ENCODE measurements at places on chromosomes 2 and 18. TPM values are rescaled to one million over a fixed set of nuclear protein-coding genes. Genes with fewer than 3 reads are reported as not detected.

The IKZF2 gene
- 4.2 TPM for polyA plus RNA-seq

The CACNB4 gene
- 6.4 TPM for polyA plus RNA-seq

The ANTXR1 gene
- polyA plus RNA-seq: 108 TPM

The ARHGAP28 gene
- polyA plus RNA-seq: 23.7 TPM

The TUBB8B gene
- polyA plus RNA-seq: not detected

The GRB14 gene
- 2.4 TPM for polyA plus RNA-seq

DNA sequence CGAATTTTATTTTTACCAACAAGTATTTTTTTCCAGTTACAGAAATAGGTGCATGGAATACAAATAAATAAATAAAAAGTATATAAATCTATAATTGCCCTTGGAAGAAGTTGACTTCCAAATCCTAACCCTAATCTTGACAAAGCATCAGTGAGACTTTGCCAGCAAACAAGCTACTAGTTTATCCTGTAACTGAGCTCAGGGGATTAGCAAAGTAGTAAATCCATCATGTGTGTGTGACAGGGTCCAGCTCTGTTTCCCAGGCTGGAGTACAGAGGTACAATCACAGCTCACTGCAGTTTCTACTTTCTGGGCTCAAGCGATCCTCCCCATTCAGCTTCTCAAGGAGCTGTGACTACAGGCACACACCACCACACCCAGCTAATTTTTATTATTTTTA is 948.0 kb upstream of the CNTNAP5 start:
- DNase-seq: no peak

GRCh38 chr2:221397187-221397586 is 174.9 kb downstream of the EPHA4 start:
- DNase-seq: no peak

- DNase-seq: no peak
Observed at GRCh38 chr2:53174539-53174938, 593.1 kb upstream of the CHAC2 start.

GRCh38 chr2:233993461-233993860 is 57.0 kb upstream of the SPP2 start:
- DNase-seq: no peak

- no peak for DNase-seq
Observed at GRCh38 chr2:99980176-99980575, 162.2 kb downstream of the AFF3 start.

DNA sequence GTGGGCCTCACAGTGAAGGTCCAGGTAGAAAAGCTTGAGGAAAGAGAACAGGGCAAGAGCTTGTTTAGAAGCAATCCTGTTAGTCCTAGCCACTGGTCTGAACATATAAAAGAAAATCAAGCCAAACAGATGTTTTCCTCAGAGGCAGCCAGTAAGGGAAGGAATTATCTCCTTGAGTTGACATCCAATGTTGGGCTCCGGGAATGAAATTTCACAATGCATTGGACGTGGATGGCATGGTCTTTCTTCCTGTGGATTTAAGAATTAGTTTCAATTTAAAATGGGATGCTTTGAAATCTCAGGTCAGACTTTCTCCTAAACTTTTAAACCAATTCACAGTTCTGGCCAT is 92.1 kb downstream of the ACKR3 start:
- DNase-seq: no peak

- DNase-seq: no peak
Observed at GRCh38 chr2:217231724-217232123, 371.9 kb upstream of the TNP1 start.

DNA sequence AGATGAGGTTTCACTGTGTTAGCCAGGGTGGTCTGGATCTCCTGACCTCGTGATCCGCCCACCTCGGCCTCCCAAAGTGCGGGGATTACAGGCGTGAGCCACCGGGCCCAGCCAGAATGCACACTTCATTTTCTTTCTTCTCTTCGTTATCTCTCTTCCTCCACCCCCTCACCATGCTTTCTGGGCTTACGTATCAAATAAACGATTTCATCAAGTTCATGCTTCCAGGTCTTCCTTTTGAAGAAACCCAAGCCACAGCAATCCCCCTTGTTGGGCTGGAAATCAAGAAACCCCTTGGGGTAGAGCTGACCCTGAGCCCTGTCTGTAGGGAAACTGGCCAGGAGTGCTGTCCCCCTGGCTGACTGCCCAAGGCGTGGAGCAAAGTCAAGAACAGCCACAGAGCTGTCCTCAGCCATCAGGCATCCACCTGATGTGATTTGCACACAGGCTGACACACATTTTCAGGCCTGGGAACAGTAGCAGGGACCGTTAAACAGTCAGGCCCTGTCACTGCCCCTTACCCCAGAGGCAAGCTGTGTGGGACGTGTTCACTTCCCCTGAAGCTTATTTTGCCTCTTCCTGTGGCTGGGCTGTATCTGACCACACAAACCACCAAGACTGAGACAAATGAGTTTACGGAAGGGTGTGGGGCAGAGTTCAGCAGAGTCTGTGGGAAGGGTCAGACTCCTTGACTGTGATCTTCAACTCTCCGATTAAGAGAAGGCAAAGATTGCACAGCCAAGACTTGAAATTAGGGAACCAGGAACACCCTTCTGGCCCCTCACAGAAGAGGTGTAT is 15.1 kb upstream of the NMUR1 start:
- DNase-seq: peak; percentile 26

DNA sequence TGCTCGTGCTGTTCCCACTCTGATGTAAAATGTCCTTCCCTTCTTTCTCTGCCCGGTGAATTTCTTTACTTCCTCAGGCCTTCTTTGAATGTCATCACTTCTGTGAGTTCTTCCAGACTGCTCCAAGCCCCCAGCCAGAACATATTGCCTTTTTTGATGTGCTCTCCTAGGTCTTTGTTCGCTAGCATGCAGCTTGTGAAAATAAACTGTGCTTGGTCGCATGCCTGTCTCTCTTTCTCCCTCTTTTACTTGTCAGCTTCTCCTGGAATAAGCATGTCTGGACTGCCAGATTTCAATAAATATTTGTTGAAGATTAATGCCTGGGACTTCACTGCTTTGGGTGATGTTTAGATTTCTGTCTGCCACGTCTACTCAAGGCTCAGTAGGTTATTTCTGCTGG is 82.7 kb upstream of the ARHGAP28 start:
- no peak for DNase-seq

DNA sequence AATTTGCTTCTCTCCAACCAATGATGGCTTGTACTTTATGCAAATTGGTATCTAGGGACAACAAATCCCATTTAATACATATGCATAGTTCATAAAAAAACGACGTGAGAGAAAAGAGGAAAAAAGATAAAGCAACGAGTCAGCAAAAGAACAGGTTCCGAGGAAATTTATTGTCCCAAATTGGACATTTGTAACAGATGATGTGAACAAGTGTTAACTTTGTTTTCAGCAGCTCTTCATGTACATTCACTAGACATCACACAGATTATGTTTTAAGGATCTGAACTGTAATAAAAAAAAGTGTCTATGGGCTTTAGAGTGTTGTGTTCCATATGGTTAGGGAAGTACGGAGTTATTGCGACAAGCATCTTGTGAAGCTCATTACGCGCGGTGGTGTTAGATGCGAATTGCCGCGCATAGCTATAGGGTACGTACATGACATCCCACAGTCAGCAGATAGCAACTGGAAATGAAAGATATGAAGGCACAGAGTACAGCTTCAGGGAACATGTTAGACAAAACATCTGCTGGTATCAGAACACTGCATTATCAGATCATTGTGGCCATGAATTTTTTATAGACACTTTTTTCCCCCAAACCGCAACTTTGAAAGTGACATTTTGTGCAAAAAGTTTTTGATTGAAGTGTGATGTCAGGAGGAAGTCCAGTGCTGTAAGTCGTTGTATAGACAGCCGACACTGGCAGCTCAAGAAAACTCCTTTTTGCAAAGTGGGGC is 1073.1 kb upstream of the FANCL start:
- no peak for DNase-seq

- no peak for DNase-seq
Observed at GRCh38 chr2:190626641-190627210, 22.2 kb upstream of the NAB1 start.

DNA sequence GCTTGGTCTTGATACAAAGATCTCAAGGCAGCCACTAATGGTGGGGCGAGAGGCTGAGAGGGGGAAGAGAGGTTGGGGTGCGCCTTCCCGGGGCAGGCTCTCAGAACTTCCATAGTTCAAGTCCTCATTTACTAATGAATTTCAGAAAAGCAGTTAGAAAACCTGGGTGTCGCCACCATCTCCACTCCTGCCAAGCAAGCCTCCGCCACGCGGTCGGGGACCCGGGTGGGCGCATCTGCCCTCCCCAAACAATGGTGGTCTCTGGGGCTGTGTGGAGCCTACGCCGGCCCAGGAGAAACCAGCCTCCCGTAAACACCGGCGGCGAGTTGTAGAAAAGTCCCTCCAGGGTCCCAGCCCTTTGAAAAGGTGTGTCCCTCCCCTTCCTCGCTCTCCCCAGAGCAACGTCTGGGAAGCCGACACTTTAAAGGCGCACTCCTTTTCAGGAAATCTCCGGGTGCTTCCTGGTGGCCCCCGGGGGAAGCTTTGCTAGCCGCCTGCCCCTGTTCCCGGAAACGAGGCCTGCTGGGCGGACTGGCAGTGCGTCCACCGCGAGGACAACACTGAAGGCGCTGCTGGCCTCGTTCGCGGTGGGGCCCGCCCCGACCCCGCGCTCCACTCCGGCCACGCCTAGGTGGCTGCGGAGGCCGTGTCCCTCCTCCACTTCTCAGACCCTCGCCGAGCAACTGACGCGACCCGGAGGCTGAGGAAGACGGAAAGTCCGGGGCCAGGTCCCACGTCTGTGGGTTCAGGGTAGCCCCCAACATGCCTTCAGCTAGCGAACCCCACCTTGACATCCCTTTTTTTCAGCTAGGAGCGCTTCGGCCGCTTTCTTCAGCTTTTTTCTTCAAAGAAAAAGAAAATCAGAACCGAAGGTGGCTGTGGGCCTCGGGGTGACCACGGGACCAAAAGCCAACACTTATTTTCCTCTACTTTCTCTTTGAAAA is 16.8 kb downstream of the EVX2 start:
- DNase-seq: no peak

GRCh38 chr2:76437564-76437963 is 726.8 kb upstream of the GCFC2 start:
- DNase-seq: no peak

DNA sequence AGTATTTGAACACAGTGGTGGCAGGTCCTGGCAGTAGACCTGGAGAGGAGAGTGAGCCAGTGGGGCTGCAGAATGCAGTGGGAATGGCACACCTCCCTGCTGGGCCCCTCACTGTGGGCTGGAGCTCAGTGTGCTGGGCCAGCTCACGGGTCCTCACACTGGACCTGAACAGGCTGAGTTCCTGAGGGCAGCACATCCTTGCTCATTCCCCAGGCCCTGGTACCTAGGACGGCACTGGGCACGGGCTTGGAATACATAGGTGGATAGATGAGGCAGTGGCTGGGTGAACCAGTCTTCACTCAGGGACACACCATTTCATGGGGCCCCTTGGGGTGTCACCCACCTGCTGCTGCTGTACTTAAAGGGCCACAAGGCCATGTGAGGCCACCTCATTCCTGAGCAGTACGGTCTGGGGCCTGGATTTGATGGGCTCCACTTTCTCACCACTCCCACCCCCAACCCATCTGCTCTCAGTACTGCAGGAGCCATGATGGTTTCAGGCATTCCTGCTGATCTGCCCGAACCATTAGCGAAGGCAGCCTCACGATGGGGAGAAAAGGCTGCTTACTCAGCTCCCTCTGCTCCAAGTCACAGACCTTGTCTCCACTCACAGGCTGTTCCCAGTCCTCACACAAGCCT is 4.2 kb downstream of the TMEM177 start:
- no peak for DNase-seq

GRCh38 chr2:112004253-112004645 is 50.8 kb upstream of the TMEM87B start:
- DNase-seq: peak; percentile 33

GRCh38 chr2:128249555-128249954 is 69.1 kb downstream of the HS6ST1 start:
- no peak for DNase-seq

DNA sequence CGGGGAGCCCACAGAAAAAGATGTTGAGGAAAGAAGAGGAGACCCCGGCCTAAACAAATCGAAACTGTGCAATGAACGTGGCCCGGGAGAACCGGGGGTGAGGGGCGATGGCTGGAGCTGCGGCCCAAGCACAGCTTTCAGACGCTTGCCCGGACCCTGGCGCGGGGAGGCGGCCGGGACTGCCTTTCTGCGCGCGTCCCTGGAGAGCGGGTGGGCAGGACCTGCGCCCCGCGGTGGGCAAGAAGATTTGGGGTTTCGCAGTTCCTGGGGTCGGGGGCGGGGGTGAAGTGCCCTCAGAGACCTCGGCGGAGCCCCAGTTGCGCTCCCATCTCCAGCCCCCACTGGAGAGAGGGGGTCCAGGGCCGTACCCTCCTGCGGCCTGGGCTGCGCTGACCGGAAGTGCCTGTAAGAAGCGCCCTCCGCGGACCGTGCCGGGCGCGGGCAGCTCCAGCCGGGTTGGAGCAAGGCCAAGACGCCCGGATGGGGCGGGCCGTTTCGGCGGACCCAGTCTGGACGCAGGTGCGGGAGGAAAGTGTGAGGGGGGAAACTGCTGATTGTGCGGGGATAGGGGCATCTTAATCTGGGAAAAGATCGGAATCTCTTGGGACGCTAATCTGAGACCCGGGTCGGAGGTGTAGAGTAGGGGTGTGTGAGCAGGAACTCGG is 11.6 kb downstream of the EN1 start:
- DNase-seq: no peak

DNA sequence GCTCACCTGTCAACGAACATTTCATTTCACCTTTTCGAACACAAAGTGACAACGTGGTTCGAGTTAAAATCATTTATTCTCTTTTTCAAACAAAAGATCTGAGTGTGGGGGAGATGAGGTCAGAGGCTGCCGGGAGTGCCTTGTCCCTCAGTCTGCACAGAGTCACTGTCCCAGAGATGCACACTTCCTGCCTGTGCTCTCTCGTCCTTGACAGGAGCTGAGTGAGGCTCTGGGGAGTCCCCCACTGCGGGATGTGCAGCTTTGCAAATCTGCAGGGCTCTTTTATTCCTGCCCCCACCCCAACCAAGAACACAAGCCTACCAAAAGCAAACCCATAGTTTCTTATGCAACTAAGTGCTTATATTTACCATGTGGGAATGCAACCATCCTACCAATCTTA is 497.8 kb downstream of the EIPR1 start:
- no peak for DNase-seq

DNA sequence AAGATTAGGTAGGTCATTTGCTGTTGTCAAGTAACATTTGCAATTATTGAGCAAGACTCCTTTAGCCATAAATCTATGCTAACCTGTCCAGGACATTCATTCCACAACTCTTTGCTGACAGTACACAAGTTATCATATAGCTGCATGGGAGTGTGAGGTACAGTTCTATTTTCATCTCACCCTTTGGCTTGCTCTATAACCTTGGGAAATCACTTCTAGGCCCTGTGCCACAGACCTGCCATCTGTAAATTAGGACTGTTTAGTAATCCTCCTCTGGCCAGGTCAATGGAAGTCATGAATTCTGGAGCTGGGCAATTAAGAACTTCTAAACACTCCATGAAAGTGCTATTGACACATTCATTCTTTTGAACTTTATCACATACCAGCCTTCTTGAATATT is 34.6 kb upstream of the PAIP2B start:
- no peak for DNase-seq

DNA sequence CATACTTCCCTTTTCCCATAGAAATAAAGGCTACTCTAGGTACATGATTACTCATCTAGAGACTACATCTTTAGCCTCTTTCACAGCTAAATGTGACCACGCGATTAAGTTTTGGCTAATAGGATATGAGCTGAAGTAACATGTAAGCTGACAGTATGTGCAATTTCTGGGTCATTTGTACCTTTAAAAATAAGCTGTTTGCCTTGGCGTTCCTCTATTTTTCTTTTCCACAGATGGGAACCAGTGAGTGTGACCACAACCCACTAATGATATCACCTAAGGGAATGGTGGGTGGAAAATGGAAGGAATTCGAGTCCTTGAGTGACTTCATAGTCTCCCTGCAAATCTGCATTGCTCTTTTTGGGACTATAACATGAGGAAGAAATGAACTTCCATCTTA is 11.7 kb upstream of the NABP1 start:
- DNase-seq: no peak

All from hindlimb muscle (tissue), 1 donor.